ENCODE measurements at places on chromosomes 16 and 17.

DNA sequence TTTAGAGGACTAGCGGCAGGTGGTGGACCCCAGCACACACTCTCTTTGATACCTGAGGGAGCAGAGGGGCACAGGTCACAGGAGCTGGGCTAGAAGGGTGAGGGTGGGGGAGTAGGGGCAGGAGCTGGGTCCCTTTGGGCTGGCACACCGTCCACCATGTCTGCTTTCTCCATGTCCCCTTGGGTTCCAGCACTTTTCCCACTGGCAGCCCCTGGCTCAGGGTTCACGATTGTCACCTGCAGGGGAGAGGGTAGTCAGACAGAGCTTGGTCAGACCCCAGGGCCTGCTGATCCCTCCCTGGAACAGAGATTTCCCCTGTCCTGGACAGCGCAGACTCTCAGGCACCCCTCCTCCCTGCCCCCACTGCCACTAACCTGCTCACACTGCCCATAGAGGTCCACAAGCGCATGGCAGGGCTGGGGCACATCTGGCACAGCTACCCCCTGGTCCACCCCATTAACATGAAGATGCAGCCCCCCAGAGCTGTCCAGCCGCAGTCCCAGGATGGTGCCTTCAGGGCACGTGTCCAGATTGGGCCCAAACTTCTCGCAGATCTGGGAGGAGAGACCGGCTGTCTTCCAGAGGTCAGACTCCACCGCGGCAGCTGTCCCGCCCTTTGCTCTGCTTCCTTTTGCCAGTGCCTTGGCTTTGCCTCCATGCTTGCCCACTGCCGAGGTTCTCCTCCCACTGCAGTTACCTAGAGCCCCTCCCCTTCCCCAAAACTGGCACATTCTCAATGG, 3.1 kb upstream of the GPS2 start:
- DNase-seq = no peak

DNA sequence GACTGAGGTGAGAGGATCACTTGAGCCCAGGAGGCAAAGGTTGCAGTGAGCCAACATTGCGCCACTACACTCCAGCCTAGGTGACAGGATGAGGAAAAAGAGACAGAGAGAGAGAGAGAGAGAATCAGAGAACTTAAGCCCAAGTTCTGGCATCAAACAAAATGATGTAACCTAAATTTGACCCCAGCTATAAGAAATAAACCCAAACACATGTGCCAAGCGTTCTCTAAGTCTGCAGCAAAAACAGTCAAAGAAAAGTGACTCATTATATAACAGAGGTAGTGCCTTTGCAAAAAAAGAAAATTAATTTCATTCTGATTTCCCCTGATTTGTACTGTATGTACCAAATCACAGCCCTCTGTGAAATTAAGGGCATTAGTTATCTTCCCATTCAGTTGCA, 89.5 kb downstream of the CDH11 start:
- DNase-seq = no peak

GRCh38 chr16:15585956-15586355, 57.0 kb downstream of the MARF1 start:
- DNase-seq = no peak

GRCh38 chr17:66829386-66829864, 5.5 kb upstream of the CACNG5 start:
- peak; percentile 64 for DNase-seq

GRCh38 chr17:66951605-66951953, 12.9 kb upstream of the CACNG4 start:
- DNase-seq = no peak

DNA sequence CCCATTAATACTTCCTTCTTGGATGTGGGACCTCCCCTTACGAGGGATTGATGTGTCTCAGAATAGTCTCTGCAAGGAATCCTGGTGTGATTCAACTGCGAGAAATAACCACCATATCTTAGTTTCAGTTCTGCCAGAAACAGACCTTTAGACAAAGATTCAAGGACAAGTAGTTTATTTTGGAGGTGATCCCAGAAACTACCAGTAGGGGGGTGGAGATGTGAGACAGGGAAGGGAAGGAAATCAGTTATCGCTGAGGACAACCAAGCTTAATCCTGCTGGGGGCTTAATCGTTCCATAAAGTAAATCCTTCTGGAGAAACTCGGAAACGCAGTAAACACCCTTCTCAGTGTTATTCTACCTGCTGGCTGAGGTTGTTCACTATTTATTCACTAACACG, 5.0 kb upstream of the SDR42E1 start:
- peak; percentile 67 for DNase-seq

DNA sequence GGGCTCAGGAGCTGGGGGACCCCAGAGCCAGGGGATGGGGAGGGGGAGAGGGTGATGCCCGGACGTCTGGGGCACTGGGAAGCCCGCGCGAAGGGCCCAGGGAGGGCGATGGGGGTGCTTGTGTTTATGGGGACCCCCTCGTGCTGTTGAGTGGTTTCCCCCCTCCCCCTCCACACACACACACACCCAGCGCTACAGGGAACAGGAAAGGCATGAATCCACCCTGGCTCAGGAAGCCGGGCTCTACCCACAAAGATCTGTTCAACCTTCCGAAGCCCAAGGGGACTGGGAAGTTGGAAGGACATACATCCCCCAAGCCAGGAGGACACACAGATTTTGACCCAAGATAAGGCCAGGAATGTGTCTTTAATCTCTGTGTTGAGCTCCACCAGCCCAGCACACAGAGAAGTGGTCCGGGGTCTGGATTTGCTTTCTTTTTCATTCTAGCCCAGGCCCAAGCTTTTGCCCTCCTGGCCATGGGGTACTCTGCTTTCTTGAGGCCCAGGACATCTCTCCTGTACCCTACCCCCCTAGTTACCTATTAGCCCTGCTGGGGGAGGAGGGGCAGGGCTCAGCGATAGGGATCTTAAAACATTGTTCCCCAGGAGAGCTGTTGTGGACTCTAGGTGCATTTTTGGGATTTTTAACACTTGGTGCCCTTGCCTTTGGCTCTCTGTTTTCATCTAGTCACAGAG, 1.2 kb downstream of the UBALD2 start:
- peak; percentile 22 for DNase-seq

- no peak for DNase-seq
Measured at GRCh38 chr16:54265575-54266107, 20.9 kb downstream of the IRX3 start.

- DNase-seq = no peak
Measured at GRCh38 chr16:12539185-12539929, 264.3 kb downstream of the CPPED1 start.

GRCh38 chr16:67339453-67339852, 12.8 kb downstream of the LRRC36 start:
- peak; percentile 70 for DNase-seq

DNA sequence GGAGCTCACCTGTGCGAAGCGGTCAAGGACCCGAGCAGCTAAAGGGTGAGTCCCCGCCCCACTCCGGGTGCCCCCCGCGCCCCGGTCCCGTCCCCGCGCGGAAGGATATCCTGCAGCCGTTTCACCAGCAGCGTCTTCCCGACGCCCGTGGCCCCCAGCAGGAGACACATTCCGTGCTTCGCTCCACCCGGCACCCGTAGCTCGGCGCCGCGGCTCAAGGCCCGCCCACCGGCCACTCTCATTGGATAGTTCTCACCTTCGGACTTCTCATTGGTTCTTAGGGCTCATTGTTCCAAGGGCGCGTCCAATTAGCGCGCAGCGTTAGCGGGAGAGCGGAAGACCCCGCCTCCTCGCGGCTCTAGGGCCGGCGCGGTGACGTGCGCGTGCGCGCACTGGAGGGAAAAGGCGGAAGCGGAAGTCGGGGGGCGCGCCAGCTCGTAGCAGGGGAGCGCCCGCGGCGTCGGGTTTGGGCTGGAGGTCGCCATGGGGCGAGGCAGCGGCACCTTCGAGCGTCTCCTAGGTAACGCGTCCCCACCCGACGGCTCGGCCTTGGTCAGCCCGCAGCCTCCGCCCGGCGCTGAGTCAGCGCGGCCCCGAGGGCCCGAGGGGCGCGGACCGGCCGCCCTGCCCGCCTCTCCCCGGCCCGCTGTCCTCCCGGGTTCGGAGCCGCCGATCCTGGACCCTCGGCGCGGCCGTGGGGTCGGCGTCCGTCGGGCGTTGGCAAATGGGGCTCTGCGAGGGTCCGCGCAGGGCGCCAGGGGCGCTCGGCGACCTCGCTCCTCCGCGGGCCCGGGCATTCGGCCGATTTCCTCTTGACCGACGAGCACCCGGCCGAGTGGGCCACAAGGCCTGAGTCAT, at the start of the genes ARL16 and HGS:
ARL16 (minus strand) TSS at position 214 of the 858 bp plus-strand sequence; CDS start at position 170, 44 bp downstream.
HGS (plus strand) TSS at position 428 of the 858 bp plus-strand sequence; CDS start at position 484, 56 bp downstream.
- peak; percentile 100 for DNase-seq

GRCh38 chr17:17500999-17501605, 4.9 kb upstream of the RASD1 start:
- DNase-seq = peak; percentile 42

GRCh38 chr16:23836404-23837311, 875 bp downstream of the PRKCB start:
- DNase-seq = no peak

GRCh38 chr16:26809461-26809860, 257.3 kb upstream of the C16orf82 start:
- DNase-seq = no peak

All from ACHN (cell line).